ENCODE measurements at places on chromosomes 2 and 18.

DNA sequence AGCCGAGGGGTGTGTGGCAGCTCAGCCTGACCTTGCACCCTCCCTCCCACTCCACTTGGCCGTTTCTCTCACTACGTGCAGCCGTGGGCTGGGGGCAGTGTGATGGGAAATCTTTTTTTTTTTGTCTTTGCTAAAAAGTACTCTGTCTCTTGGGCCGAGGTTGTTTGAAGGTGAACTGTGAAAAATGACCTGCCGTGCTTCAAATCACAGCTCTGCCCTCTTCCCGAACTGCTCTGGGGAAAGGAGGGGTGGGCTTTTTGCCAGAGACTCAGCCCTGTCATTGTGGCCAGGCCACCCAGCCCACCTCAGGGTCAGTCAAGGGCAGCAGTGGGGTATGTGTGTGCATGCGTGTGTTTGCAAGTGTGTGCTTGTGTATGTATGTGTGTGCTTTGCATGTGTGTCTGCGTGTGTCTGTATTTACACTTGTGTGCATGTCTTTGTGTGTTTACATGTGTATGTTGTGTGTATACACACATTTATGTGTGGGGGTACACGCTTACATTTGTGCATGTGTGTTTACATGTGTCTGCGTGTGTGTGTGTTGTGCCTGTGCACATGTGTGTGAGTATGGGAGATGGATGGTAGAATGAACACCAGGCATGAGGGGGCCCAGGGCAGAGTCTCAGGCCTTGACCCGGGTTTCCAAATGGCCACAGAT is 61.3 kb upstream of the HAAO start:
- DNase-seq, result no peak

- peak; percentile 31 for DNase-seq
Observed at GRCh38 chr2:208072250-208072892, 47.0 kb upstream of the PLEKHM3 start.

- DNase-seq, result peak; percentile 38
Observed at GRCh38 chr2:184597571-184597991, 748 bp upstream of the ZNF804A start.

DNA sequence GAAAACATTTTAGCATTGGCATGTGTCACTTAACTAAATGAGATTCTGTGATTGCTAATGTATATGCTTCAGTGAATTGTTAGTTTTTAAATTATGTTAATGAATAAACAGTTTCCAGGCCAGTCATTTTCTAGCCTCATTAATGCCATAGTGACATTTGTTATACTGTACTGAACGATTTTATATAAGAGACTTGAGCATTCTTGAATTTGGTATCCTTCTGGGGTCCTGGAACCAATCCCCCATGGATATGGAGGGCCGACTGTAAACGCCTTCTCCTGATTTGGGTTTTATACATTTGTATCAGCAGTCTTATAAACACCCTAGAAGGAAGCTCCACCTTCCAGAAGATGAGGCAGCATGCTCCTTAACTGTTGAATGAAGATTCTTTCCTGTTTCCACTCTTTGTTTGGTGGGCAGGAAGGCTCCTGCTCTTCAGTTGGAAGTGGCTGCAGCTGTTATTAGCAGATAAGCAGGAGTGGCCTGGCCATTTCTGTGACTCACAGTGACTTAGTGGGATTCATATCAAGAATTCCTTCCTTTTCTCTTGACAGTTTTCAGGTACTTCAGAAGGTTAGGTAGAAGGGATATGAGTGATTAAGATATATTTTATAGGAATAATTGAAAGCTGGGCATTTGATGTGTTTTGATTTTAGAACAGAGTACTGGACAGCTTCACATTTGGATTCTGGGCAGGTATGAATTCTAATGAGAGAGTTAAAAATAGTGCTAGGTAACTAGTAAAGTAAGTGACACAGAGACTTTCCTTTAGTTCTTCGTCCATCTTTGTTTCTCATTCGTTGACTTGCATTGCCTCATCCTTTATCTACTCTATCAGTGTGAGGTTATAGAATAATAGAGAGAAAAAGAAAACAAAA is 124.9 kb downstream of the PLCL1 start:
- no peak for DNase-seq

- DNase-seq, result no peak
Observed at GRCh38 chr2:88738271-88738670, 46.8 kb downstream of the RPIA start.

DNA sequence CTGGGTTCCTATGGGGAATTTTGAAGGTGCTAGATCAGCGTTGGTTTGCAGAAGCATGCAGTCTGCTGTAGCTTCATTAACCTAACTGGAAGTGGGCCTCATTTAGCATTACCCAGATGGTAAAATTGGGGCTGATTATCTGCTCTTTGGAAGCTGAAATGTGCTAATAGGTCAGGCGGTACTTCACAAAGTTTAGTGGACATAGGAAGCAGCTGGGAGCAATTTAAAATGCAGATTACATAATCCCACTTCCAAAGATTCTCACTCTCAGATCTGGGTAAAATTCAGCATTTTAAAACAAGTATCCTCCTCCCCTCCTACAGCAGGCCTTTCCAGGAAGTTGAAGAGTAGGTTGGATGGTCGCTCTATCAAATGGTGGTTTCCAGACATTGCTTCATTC is 907.0 kb downstream of the CPS1 start:
- no peak for DNase-seq

DNA sequence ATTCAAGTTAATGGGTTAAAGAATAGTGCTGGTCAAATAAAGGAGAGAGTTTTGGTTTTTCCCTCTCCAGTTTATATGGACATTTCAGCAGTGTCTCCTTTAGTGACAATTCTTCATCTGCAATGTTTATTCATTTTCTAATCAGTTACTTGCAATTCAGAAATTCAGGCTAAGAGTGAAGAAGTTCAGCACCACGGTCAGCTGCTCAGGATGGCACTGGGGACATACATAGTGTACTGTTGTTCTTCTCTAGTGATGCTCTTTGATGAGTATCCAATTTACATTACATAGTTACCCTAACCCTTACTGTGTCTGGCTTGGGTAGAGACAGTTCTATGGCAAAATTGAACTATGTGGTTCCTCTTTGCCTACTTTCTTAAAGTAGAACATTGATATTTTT is 412.7 kb downstream of the CNTNAP5 start:
- DNase-seq, result no peak

DNA sequence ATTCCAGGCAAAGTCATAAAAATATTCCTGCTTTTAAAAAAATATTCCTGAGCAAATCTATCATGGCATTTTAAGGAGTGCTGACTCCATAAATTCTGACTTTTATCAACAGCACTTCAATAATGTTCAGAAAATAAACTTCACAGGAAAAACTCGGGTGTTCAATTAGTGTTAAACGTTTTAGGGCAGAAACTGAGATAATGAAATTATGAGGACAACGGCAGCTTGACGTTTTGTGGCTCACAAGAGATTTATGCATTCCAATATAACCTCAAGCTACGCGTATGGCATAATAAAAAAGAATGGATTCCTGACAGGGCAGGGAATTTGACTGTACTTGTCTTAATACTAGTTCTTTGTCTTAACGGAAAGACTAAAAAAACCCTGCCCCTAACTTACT is 133.2 kb downstream of the ICOS start:
- no peak for DNase-seq

DNA sequence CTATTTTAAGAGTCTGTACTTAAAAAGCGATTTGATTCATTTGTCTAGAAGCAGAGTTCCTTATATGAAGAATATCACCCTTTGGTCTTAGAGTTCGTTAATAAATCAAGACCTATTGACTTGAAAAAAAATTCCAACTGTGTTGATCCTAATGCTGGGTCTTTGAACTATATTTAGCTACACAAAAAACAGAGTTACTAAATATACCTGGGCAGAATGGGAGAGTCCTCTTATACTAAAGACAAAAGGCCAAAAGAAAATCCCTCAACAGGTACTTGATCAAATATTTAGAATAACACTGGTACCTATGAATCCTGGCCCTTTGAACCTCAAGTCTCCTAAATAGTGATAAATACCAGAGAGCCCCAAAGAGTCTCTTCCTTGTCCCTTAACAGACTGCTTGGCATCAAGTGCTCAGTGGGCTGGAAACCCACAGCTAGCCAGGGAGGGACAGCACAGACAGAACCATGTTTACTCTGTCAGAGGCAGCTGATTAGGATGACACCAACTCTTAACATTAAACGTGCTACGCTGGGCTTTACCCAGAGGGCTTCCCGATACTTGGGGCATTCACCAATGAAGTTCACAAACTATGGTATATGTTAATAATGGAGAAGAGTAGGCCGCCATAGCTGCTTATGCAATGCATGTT is 95.1 kb downstream of the FIGN start:
- DNase-seq, result no peak

DNA sequence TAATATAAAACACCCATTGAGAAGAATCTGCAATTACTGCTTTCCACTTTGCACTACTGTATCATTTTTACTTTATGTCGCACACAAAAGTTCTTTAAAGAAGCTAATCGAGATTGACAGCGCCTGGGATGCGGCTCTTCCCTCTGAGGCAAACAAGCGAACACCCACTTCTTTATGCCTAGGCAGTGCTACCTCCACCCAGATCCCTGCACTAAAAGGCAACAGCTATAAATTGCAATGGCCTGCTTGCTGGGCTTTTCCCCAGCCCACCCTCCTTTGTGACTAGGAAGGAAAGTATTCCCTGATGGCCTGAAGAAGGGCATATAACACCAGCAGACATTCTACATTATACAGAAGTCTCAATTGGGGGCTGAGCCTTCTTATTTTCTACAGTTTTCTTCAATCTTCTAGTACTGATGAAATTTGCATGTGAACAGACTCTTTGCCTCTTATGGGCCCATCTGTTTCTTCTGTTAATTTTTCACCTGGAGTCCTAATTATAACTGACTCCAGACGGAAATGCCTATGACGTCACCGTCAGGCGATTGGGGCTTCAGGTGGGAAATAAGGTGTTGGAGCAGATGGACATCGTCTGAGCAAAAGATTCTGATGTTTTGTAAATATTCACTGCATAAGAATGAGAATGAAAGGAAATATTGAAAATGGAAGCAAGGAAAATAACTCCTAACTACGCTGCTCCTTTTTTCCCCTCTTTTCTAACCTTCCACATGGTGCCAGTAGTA is 138.9 kb upstream of the DCC start:
- DNase-seq, result no peak

DNA sequence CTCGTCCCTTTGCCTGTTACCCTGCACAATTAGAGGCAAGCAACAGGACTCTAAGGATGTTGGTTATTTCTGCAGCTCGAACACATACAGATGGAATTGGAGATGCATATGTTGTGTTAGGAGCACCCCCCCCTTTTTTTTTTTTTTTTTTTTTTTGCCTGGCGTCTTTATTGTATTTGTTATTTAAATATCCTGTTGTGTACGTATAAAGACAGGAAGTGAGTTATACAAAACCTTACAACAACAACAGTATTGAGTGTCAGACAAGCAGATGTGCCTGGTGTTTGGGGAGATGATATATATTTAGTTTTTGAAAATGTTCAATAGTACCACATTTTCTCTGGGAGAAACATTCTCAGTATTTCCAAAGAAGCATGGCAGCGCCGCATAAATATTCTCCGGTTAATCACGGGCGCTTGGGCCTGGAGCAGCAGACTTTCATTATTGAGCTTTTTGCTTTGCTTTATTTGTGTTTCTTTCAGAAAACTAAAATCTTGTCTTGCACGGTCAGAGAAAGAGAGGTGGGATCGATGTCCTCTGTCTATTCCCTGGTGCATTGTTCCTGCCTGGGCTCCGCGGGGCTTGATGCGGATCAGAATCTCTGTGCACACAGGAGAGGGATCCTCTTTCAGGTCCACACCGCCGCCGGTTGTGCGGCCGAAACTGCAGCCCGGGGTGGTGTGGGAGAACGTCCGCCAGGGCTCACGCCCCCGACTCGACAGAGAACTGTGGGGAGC is 23.2 kb upstream of the ZNF516 start:
- DNase-seq, result peak; percentile 94
